ENCODE measurements at places on chromosomes 3 and 15.

DNA sequence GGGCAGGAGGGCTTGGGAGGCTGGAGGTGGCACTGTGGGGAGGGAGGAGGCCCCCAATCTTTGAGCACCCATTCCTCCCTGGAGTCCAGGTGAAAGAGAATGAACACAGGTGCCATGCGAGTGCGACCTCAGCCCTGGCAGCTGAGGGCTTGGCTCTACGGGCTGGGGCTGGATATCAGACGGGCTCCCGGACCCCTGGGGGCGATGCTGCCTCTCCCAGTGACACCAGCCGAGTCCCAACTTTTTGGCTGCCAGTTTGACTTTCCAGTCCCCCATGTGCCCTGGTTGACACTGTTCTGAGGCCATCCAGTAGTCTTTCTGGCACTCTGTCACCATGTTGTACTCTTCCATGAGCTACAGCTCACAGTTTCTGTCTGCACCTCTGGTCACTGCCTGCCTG is 1.2 kb downstream of the VILL start:
- no peaks in the 10 kb centered on the region for H3K27me3 ChIP-seq
- DNase-seq = no peak
- H3K4me3 ChIP-seq = no peak overlapping the region
- peaks cover 28% of the 10 kb centered on the region for H3K4me1 ChIP-seq

DNA sequence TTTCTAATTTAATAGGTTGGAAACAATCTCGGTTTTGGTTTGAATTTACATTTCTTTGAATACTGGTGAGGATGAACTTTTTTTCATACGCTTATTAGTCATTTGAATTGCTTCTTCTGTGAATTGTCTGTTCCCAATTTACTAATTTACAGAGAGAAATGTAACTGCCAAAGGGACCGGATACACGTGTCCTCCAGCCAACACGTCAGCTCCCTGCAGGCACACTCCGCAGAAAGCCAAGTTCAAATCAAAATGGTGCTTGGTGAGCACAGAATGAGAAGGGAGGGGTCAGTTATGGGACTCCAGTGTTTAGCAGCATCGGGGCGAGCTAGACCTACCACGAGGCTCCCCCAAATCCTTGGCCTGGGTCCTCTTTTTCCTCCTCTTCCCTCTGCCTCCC is 10.8 kb upstream of the TSEN2 start:
- DNase-seq = no peak
- H3K4me3 ChIP-seq = no peak overlapping the region
- peaks cover 1% of the 10 kb centered on the region for H3K36me3 ChIP-seq
- no peak overlapping the region for H3K27ac ChIP-seq

DNA sequence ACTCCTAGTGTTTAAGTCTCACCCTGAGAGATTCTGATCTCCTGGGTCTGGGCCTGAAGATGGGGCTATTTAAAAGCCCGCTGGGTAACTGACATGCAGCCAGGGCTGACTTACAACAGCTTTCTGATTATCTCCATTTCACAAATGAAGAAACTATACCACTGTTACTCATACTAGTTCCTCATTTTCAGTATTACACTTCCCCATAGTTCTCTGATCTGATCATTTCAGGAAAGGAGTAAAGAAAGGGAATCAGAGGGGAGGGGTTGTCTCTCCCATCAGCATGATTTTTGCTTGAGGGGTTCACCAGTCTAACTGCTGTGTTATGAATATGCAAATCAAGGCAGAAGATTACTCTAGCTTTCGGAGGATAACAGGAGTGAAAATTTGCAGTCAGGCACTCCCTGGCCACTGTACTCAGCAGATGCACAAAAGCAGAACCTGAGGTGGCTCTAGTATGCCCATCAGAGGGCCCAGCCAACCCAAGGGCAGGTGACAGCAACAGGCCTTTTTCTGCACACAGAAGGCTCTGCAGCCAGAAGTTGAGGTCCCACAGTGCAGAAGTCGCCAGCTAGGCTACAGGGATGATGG is 59.4 kb downstream of the DAPK2 start:
- no peak overlapping the region for H3K27ac ChIP-seq
- no peak overlapping the region for H3K4me3 ChIP-seq
- H3K36me3 ChIP-seq = no peaks in the 10 kb centered on the region
- no peaks in the 10 kb centered on the region for H3K27me3 ChIP-seq
- peaks cover 13% of the 10 kb centered on the region for H3K4me1 ChIP-seq
- no peak for DNase-seq

- no peak for DNase-seq
- H3K36me3 ChIP-seq = no peaks in the 10 kb centered on the region
- H3K4me1 ChIP-seq = no peaks in the 10 kb centered on the region
- H3K4me3 ChIP-seq = no peak overlapping the region
Measured at GRCh38 chr3:10745392-10745791, 70.6 kb upstream of the SLC6A11 start.

DNA sequence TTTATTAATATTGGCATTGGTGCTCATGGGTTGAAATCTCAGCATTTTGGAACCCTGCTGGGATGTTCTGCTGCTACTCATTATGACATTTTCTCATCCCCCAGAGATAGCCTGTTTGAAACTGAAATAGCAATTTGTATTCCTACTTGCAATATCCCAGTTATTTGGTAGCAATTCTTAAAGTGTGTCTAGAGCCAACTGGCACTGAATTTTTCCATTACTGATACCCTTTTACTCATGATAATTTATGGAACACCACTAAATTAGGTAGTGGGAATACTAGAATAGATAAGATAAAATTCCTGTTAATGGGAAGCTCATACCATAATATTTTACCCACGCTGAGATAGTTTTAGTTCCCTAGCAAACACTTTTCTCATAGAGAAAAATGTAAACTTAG is 309.3 kb downstream of the SV2B start:
- no peak for DNase-seq
- H3K27ac ChIP-seq = no peak overlapping the region
- H3K27me3 ChIP-seq = no peaks in the 10 kb centered on the region
- peaks cover 8% of the 10 kb centered on the region for H3K4me1 ChIP-seq
- no peak overlapping the region for H3K4me3 ChIP-seq
